ENCODE measurements at places on chromosomes 13 and 19.

DNA sequence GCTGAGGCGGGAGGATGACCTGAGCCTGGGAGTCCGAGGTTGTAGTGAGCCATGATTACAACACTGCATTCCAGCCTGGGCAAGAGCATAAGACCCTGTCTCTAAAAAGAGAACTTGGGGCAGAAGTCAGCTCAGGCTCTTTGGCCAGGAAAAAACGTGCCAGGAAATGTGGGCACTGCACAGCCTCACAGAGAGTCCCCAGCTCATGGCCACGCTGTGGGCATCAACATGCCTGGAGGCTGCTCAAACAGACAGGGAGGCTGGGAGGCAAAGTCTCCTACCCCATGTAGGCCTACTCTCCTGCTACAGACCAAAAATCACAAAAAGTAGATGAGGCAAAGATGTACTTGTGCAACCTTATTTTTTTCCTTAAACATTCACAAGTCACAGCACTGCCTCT lies 49.4 kb downstream of the PEPD start:
- DNase-seq, result no peak

GRCh38 chr13:39403106-39403505 lies 199.9 kb downstream of the LHFPL6 start:
- DNase-seq, result no peak

DNA sequence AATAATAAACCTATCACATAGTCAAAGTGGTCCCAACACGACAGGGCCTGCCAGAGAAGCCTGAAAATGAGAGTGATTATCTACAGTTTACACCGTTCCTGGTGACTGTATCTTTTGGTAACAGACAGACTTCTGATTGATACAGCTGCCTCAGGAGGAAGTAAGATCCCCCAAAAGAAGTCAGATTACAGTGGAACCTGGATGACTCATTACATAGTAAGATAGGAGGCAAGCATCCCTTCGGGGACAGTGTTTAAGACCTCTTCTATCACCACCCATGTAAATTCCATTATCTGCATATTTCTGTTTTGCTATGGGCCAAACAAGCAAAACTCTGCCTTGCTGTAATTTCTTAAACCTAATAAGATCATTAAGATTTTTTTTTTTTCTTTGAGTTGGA lies 44.0 kb upstream of the FLT1 start:
- no peak for DNase-seq

DNA sequence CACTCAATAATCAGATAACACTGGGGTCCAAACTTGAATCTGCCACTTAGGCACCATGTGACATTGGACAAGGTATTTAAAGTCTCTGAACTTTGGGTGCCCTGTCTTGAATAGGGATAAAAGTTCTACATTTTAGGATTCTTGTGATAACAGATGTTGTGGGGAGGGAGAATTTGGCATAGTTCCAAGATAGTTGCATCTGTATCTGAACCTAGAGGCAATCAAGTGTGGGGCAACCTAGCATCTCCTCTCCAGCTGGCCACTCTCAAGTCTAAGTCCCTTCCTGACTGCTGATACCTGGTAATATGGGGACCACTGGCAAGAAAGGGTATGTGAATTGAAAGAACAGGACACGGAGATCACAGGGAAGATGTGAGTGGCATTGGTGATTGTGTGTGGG lies 256.1 kb downstream of the FOXO1 start:
- no peak for DNase-seq

- DNase-seq, result no peak
Measured at GRCh38 chr13:110374431-110375370, 67.6 kb downstream of the COL4A2 start.

- no peak for DNase-seq
Measured at GRCh38 chr19:16626796-16627192, 1.2 kb downstream of the MED26 start.
